ENCODE measurements at places on chromosomes 16 and 17. TPM values are rescaled to one million over a fixed set of nuclear protein-coding genes. Genes with fewer than 3 reads are reported as not detected.

MPV17L gene
- total RNA-seq = 13.9 TPM

GRCh38 chr16:65154321-65154720 lies 32.5 kb upstream of the CDH11 start:
- DNase-seq = no peak

HAP1 gene
- total RNA-seq = 0.71 TPM

GRCh38 chr17:41529491-41529915 lies 1.4 kb upstream of the KRT19 start:
- no peak for DNase-seq

NQO1 gene
- total RNA-seq = 28.0 TPM

DNA sequence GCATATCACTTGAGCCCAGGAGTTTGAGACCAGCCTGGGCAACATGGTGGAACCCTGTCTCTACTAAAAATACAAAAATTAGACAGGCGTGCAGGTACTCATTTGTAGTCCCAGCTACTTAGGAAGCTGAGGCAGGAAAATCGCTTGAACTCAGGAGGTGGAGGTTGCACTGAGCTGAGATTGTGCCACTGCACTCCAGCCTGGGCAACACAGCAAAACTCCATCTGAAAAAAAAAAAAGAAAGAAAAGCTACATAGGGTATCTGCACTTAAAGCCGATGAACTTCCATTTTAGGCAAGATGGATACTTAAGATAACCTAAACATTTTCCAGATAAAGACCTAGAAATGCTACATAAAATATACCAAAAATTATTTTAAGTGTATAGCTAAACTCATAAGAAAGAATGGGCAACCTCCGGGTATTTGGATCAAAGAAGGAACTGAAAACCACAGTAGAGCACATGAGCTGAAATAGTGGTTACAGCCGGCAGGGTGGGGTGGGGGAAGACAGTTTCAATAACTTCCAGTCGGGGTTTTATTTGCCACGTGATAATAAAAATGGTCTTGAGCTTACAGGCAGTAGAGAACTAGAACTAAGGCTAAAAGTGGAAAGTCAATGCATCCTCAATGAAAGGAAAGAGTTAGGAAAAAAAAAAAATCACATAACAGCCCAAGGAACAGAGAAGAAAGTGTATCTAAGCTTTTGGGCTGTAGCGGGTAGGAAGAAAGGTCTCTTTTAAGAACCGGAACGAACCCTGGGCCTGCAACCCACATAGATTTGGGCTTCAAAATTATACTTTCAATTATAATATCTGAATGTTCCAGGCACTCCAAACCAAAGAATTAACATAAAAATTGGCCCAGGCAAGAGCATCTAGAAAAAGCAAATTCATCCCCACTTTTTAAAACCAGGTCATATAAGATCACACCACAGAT lies 53.1 kb downstream of the CFDP1 start:
- DNase-seq = no peak

DNA sequence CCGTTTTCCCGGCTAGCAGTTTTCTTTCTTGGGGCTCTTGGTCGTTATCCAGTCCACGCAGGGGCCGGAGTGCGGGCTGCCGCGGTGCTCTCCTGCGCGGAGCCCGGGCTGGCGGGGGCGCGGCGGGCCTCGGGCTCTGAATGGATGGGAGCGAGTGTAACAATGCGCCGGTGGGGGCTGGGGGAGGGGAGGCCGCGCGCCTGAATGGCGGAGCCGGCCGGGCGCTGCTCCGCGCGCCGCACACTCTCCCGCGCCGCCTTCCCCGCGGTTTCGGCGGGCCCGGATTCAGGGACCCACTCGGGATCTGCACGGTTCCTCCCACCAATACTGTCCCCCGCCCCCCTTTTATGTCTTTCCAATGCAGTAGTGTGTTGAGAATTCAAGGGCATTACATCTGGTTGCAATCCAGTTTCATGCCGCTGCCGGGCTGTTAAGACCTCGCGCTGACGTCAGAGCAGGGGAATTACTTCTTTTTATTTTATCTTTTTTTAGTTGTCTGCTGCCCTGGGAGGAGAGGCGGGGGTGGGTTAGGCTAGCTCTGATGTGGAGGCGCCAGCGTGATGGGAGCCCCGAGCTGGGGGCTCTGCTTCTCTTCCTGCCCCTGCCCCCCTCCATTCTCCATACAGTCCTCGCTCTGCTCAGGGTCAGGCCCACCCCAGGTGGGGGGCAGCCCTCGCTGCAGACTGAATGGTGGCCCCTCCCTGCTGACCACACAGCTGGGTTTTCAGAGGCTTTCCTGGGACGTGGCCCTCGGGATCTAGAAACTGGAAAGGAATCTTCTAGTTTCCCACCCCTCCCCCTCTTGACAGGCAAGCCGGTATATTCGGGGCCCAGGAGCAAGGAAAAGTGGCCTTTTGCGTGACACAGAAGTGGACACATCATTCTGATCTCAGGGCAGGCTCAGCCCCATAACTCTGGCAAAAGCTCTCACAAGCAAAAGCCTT lies 1.8 kb downstream of the RAI1 start:
- peak; percentile 88 for DNase-seq

TVP23A gene
- total RNA-seq = not detected

MRM3 gene
- 22.4 TPM for total RNA-seq

- DNase-seq = peak; percentile 55
Observed at GRCh38 chr17:73823684-73824083, 179.4 kb upstream of the SDK2 start.

- DNase-seq = no peak
Observed at GRCh38 chr17:61387511-61388305, 11.9 kb upstream of the TBX2 start.

UBALD1 gene
- 12.5 TPM for total RNA-seq

GRCh38 chr17:76969598-76970172 lies 101.5 kb downstream of the MGAT5B start:
- DNase-seq = no peak

DNA sequence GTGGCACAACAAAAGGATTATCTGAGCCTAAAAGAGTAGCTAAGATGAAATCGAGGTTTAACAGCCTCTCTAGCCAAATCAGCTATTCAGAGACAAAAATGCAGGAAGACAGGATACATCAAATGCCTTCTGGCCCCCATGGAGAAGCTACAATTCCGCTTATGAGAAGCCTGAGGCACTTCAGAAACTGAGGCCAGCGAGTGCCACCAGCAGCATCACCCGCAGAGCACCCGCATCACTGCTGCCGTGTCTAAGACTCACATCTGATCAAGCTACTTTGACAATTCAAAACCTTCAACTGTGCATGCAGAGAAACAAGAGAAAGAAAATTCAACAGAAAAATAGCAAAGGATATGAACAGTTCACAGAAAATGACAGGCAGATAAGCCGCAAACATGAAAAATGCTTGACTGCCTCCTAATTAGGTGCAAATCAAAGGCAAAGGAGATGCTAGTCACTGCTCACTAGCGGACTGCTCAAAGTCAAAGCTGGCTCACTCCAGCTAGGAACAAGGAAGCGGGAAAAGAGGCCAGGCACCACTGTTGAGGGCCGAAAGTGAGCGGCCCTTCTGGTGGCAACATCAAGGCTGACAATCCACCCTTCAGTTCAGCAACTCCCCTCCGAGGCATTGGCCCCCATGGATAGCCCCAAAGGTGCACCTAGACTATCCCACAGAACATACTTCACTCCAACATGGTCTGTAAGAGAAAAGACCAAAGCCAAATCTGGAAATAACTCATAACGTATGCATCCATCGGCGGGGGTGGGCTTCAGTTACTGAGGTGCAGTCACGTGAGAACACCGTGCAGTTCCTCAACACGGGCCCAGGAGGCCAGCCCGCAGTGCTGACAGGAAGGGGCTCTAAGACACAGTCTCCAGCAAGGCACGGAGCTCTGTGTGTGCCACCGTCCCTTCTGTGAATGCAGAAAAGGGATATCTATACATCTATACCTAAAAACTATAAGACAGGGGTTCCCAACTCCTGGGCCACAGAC lies 12.0 kb downstream of the MTHFSD start:
- peak; percentile 9 for DNase-seq

DNA sequence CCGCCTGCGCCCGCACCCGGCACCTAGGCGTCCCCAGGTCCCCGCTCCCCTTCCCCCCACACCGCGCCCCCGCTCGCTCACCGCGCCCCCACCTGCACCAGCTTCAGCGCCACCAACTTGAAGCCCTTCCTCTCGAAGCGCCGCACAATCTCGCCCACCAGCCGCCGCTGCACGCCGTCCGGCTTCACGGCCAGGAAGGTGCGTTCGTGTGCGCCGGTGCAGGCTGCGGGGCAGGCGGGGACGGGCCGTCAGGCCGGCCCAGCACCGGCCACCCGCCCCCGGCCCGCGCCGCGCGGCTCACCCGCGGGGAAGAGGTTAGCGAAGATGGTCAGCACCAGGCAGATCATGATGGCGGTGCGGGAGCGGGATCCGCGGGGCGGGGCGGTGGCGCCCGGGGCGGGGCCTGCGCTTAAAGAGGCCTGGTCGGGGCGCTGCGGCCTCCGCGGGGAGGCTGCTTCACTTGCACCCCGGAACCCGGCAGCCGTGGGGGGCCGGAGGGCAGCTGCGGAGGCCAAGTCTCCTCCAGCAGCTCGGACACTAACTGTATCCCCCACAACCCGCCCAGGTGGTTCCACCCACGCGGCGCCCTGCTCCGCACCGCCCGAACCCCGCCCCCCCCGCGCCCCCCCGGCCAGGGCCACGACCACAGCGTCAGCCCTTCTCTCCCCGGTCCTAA lies at the start of gene NME3:
Gene NME3, minus strand, starts transcription at position 356 of the 676 bp plus-strand sequence. Its CDS starts 9 bp downstream, at position 347.
- peak; percentile 88 for DNase-seq

DNA sequence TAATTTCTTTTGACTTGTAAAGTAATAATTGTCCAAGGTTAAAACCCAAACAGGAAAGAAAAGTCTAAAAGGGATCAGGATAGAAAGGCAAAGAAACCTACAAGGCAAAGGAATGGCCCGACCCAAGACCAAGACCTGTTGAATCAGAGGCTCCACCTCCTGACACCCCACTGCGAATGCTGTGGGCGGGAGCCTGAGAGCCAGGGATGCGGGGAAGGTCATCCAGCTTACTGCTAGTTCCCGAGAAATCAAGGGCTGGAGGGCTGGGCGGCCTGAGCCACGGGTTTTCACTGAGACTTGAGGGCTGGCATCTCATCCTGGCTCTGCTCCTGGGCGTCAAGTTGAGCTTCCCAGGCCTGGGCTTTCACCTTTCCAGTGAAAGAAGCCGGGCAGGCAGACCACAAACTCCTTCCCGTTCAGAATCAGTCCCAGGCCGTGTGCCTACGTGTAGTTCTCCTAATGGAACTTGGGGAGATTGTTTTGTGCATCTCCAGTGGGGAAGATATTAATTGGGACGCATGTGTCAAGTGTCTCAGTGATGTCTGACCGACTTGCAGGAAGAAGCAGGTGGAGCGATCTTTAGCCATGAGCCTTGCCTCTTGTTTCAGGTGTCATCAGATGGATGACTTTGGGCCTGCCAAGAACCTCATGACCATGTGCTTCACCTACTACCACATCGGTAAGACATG lies 36.9 kb downstream of the CIBAR2 start:
- DNase-seq = no peak

PTX4 gene
- not detected for total RNA-seq

- peak; percentile 87 for DNase-seq
Observed at GRCh38 chr17:32142038-32142856, at the start of gene RHOT1. Gene RHOT1, plus strand, starts transcription at chr17:32142502. Its CDS starts 191 bp downstream, at chr17:32142693.

DNA sequence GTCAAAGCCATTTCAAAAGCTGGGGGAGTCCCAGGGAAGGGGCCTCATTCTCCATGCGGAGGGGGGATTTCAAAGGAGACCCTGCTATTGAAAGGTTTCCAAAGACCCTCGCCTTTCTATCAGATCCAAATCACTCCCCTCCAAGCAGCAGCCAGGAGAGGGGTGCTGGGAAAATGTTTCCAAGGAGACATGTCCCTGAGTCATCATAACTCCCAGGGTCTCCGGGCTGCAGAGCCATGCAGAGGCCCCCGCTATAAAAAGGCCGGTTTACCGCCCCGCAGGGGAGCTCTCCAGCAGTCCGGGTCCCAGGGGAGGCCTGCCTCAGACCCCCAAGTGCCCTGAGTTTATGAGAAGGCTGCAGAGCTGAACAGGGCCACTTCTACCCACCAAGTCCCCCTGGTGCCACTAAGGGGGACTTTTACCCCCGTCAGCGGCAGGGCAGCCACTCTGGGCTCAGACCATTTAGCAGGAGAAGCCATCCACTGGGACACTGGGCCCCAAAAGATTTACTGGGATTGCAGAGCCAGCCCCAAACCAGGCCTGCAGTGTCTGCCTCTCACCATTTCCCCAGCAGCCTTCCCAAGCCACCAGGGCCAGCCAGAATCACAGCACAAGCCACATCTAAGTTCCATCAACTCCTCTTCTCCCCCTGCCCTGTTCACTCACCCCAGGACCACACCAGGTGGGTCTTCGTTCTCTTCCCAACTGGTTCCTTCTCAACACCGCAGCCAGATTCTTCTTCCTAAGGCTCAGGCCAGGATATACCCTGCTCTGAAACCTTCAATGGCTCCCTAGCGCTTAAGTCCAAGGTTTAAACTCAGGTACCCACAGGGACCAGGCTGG lies 234.4 kb downstream of the ZNF423 start:
- peak; percentile 58 for DNase-seq

- DNase-seq = peak; percentile 83
Observed at GRCh38 chr17:17849147-17849820, 12.5 kb upstream of the SREBF1 start.

GRCh38 chr17:16569358-16569712 lies 331 bp upstream of the ZNF287 start:
- DNase-seq = no peak

All from sigmoid colon (tissue), 7 donors.